Effector CD4-positive, alpha-beta T cell (primary cell): ENCODE measurements at places on chromosomes 2 and 18.

- no peak for DNase-seq
Measured at GRCh38 chr2:25122367-25122766, 46.0 kb downstream of the POMC start.

DNA sequence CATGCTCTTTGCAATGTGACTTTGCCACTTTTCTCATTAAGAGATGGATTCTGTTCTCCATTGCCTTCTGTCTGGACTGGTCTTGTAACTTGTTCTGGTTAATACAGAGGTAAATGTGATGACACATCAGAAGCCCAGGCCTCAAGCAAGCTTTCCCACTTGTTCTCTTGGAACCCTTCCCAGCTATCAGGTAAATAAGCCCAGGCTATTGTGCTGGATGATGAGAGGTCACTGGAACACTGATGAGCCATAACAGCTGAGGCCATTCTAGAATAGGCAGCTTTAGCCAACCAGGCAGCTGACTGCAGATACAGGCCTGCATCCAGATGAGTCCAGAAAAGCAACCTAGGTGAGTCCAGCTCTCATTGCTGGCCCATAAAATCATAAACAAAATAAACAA is 1007.0 kb upstream of the ACVR2A start:
- no peak for DNase-seq

GRCh38 chr2:215839816-215840215 is 173.5 kb downstream of the MREG start:
- DNase-seq: no peak

DNA sequence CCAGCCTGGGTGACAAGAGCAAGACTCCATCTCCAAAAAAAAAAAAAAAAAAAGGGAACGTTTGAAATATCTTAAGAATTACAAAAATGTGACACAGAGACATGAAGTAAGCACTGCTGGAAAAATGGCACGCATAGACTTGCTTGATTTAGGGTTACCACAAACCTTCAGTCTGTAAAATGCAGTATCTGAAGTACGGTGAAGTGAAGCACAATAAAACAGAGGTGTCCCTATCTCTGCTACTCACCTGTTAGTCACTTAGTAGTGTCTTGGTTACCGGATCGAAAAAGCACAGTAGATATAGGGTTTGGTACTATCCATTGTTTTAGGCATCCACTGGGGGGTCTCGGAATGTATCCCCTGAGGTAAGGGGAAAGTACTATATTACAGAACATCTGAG is 11.6 kb upstream of the GREB1L start:
- DNase-seq: no peak

- DNase-seq: no peak
Measured at GRCh38 chr18:78753240-78753639, 226.4 kb upstream of the SALL3 start.
